ENCODE measurements at places on chromosomes 1 and 21.

- no peak for DNase-seq
Measured at GRCh38 chr1:118075116-118075515, 109.9 kb downstream of the SPAG17 start.

- DNase-seq: peak; percentile 17
Measured at GRCh38 chr1:93715529-93716126, 34.0 kb upstream of the BCAR3 start.

DNA sequence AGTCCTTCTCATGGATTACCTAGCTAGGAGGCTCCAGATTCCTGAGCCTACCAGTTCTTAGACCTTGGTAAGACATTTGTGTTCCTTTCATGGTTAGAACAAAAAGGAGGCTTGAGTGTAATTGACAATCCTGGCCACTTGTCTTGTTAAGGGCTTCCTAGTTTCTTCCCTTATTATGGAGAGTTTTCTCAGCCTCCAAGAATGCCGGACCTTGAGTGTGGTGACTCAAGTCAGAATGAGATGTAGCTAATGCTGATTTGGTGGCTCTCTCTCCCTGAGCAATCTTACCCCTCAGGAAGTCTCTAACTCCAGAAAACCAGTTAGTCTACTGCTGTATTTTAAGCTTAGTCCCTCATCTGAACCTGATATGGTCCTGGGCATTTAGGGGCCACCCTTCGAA, 14.3 kb downstream of the CHI3L2 start:
- DNase-seq: no peak

- DNase-seq: no peak
Measured at GRCh38 chr1:19793360-19794046, 6.2 kb downstream of the TMCO4 start.

DNA sequence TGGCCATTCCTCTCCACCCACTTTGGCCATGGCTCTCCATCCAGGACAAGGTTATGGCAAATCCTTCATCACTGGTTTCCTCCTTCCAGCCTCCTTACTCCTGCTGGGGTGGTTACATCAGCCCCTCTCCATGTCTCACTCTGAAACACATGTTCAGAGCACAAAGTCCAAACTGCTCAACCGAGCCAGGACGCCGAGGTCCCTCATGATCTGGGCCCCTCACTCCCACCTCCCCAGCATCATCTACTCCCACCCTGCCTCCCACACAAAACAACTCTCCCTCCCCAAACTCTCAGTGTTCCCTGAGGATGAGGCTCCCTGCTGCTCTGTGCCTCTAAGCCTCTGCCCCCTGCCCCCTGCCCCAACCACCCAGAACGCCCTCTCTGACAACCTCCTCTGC, 33.3 kb upstream of the ZBTB40 start:
- no peak for DNase-seq

DNA sequence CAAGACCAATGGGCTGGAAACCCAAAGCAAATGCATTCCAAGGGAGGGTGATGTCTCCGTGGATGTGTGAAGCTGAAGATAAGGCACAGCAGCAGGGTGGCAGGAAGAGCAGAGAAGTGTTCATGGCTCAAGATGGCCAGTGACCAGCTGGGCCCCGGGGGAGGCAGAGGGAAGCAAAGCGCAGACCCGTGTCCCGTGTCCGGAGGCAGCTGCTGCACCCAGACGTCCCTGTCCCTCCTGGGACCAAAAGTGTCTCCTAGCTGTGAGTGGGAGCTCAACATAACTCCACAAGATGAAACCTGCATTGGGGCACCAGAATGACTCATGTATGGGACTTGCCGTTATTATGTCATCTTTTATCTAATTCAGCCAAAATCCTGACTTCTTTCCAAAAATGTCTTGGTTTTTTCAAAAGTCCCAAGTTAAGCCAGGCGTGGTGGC, 118.2 kb downstream of the RIPK4 start:
- no peak for DNase-seq

DNA sequence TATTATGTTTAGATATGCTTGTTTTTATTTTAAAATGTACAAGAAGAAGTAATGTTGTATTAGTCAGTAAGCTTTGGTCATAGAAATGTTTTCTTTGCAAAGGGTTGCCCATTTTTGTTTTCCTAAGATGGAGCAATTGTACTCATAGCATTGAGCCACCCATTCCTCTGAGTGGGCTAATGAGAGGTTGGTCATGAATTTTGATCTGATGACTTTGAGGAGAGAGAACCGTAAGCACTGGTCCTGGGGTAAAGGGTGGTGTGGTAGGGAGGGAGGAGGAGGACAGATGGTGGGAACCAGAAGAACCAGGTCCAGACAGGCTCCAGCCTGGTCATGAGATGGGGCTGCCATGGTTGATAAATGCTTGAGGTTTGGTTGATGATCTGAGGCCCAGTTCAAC, 15.9 kb upstream of the SLC6A9 start:
- DNase-seq: no peak

DNA sequence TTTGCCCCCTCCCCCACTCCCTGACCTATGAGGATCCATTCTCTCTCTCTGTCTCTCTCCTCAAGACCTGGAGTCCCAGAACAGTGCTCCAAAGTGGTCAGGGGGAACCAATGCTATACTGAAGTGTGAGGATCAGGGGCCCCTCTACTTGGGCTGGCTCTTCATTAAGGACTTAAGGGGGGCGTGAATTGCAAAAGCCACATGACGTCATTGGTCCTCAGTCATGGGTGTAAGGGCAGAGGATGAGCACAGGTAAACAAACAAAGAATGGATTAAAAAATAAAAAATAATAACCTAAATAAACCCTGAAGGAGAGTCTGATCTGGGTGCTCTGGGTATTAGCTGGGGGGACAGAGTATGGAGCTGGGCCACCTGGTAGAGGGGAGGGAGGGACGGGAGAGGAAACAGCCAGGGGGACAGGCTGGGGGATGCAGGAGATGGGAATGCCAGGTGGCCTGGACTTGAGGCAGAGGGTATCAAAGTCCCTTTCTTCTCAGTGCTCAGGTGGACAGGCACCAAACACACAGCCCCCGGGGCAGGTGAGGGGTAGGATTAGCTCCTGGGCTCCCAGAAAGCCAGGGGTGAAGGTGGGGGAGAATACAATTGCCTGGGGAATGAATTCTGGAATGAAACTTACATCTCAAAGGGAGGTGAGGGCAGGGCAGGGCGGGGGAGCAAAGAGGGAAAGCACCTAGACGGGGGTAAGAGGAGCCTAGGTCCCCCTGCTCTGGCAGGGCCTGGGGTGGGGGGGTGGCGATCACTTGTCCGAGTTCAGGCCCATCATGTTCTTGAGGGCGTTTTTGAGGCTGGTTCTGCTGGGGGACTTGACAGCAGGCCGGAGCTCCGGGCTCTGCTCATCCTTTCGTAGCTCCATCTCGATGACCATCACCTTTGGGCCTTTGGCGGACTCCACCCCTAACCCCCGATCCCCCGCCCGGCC, 4.6 kb downstream of the MPZ start:
- no peak for DNase-seq

- no peak for DNase-seq
Measured at GRCh38 chr1:220677251-220677650, 12.9 kb upstream of the C1orf115 start.

DNA sequence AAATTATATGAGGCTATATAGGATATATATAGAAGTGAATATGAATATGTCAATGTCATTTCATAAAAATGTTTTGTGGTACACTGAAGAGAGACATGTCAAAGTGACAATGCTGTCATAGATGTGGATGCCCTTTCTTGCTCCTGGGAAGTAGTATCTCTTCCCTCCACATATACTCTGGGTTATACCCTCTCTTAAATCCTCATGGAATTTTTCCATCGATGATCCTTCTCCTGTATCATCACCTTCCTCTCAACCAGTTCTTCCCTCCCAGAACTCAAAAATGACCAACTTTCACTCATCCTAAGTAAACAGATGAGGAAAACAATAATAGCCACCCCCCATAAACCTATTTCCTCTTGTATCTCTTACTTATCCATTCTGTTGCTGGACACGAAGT, 351.5 kb downstream of the USP25 start:
- DNase-seq: no peak

DNA sequence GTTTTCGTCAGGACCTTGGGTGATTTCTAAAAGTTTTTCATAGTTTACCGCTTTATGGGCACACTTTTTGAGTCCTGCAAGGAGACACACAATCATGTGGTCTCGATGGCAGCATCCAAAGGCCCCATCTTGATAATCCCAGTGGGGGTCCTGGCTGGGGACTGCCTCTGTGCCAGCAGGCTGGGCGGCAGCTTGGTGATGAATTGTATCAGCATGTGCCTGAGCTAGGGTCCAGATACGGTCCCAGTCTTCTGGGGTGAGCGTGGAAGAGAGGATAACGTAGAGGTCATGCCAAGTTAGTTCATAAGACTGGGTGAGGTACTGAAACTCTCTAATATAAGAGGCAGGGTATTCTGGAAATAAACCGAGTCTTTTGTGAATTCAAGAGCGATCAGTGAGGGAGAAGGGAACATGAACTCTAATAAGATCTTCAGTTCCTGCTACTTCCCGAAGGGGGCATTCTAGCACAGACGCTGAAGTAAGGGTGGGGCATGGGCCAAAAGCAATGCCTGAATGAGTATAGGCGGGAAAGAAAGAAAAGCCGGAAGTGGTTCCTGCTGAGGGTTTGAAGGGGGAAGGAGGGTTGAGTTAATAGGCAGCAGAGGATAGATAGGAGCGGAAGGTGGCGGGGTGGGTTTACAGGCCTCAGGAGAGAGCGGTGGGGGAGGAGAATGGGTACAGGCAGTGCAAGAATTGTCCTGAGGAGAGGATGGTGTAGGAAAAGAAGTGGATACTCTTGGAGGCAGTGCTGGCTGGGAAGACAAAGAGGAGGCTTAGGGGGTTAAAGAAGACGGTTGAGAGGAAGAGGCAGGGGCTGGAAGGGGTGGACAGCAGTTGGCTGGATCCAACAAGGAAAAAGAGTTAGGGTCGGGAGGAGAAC, 1.6 kb downstream of the ERVH48-1 start:
- peak; percentile 83 for DNase-seq

GRCh38 chr21:42670058-42670880, 16.8 kb downstream of the PDE9A start:
- no peak for DNase-seq

DNA sequence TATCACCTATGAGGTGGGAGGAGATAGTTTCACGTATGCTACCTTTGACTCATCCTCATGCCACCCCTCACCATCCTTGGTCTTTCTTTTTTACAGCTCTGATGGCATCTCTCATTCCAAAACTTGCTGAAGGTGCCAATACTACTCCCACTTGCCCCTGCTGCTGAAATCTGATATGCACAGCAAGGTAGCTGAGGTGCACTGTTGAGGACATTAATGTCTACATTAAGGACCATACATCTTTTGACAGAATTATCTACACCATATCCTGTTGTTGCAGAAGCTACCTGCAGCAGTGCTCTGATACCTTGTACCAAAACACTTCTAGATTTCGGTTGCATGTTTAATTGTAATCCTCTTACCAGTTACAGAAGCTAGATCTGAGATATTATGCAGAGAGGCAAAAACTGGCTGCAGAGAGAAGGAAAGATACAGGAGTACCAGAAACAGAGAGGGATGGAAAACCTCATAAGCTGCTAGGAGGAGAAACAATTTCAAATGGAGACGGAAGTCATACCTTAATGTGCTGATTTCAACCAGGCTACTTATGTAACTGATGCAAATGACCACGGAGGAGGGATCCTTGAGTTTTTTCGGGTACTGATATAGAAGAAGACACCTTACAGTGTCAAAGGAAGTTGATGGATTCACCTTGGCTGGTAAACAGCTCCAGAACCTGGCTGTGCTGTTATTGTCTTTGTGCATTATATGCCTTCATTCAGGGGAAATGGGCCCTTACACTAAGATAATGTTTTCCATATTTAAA, 19.3 kb upstream of the PTPRC start:
- no peak for DNase-seq

All from GM20000 (cell line).